ENCODE measurements at places on chromosomes 2 and 18.

GRCh38 chr2:216142540-216142939, 33.4 kb downstream of the XRCC5 start:
- no peak for DNase-seq

- DNase-seq: no peak
These were observed 35.1 kb downstream of the GULP1 start for GRCh38 chr2:188326669-188327301.

DNA sequence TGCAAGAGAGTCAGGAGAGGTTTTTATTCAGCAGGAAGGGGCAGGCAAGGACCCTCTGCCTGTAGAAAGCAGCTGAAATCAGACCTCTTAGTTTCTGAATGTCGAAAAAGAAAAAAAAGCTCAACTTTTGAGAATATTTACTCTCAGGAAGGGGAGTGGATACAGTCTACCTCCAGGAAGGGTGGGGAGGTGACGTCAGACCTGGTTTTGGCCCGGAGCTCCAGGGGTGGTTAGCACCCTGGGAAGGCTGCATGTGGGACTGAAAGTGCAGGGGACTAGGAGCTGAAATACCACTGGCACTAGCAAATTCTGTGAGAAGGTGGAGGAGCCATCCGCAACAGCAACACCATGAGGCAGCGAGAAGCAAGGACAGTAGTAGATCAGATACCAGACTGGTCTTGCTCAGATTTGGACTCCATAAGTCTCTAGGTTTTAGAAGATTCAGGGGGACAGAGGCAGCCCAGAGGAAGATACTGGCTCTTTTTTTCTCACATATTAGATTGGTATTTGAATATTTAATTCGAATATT, 19.8 kb downstream of the MC2R start:
- DNase-seq: no peak

GRCh38 chr2:105470979-105471378, 72.1 kb upstream of the FHL2 start:
- no peak for DNase-seq

DNA sequence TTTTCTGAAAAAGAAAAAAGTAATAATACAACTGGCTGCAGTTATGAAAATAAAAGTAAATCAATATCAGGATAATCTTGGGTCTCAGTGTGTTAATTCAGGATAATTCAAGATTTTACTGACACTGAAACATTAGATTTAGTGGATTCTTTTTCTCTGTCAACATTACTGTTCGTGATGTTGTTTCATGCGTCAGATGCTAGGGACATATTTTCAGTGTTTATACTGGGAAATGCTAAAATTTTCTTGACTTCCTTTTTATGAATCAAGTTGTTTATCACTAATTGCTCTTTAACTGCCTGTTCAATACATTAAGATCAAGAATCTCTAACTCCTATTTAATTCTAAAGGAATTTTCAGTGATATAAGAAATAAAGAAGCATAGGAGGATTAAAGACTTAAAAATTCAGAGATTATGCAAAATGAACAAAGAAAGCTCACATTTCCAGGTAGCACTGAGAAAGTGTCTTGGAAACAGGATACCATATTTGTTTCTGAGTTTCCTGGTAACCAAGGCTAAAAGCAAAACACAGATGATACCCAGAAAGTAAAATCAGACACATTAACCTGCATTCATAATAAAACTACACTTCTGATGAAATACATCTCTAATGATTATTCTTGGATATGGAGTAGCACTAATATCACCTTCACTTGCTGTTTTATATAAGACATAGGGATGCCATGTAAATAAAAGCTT, 174.0 kb downstream of the ARL4C start:
- DNase-seq: no peak

DNA sequence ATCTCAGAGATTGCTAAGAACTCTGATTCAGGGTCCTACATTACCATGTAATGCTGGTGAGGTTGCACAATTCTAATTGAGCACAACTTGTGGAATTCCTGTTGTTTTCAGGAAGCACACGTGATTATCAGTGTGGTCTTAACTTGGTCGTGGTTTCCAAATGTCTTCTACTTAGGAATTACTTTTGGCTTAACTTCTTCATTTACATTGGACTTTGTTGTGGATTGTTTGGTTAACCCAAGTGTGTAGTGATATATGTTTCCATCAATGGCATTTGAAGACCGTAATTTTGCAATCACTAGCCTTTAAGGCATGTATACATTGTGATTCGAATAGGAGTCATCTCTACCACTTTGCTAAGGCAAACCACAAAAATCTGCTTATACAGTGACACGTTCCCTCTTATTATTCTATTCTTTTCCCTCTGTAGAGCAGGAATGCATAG, 373.3 kb downstream of the IRS1 start:
- DNase-seq: no peak

DNA sequence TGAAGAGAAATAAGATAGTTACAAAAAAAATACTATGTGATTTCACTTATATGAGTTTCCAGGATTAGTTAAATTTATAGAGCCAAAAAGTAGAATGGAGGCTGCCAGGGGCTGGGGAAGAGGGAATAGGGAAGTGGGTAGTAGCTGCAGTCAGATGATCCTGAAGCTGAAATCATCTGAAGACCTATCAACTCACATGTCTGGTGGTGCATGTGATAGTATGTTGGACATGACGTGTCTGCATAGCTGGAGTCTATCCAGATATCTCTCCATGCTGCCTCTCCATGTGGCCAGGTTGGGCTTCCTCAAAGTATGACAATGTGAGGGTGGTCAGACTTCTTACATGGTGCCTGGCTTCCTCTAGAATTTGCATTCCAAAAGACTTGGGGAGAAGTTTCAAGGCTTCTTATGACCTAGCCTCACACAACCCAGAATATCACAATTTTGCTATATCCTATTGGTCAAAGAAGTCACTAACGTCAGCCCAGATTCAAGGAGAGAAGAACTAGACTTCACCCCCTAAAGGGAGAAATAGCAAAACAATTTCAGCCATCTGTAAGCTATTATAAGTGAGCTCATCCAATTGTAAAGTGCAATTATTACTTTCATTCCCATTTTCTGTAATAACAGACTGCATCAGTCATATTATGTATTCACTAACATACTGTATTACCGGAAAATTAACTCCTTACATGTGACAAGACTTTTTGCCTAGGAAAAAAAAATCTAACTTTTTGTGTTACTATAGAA, 14.0 kb upstream of the ZNF396 start:
- DNase-seq: no peak

- no peak for DNase-seq
These were observed 104.8 kb upstream of the TFPI start for GRCh38 chr2:187658952-187659525.

DNA sequence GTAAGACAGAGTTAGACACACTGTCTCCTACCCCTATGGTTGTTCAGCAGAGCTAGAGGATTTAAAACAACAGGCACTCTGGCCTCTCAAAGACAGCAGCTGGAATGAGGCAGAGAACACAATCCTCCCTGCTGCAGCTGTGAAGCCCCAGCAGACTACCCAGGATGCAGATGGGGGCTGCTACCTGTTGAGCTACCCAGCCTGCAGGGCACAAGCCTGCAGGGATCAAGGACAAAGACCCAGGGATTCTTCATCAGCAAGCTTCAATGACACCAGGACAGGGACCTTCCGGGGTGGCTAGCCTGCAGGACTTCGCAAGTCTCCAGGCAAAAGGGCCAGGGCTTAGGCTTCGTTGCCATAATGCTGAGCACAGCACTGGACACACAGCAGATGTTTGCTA, 27.2 kb downstream of the GALNT14 start:
- no peak for DNase-seq

- DNase-seq: no peak
These were observed 37.1 kb upstream of the CTLA4 start for GRCh38 chr2:203830304-203831055.
